Activated CD8-positive, alpha-beta T cell treated with anti-CD3 and anti-CD28 coated beads for 36 hours (primary cell): ENCODE measurements at places on chromosomes 12 and 14. TPM values are rescaled to one million over a fixed set of nuclear protein-coding genes. Genes with fewer than 3 reads are reported as not detected.

Gene TMEM19
- total RNA-seq = 16.5 TPM

- no peak for DNase-seq
These were observed 26.4 kb downstream of the SCFD1 start for GRCh38 chr14:30648471-30648870.

GRCh38 chr12:27610374-27610773, 85.9 kb upstream of the REP15 start:
- DNase-seq = no peak

DNA sequence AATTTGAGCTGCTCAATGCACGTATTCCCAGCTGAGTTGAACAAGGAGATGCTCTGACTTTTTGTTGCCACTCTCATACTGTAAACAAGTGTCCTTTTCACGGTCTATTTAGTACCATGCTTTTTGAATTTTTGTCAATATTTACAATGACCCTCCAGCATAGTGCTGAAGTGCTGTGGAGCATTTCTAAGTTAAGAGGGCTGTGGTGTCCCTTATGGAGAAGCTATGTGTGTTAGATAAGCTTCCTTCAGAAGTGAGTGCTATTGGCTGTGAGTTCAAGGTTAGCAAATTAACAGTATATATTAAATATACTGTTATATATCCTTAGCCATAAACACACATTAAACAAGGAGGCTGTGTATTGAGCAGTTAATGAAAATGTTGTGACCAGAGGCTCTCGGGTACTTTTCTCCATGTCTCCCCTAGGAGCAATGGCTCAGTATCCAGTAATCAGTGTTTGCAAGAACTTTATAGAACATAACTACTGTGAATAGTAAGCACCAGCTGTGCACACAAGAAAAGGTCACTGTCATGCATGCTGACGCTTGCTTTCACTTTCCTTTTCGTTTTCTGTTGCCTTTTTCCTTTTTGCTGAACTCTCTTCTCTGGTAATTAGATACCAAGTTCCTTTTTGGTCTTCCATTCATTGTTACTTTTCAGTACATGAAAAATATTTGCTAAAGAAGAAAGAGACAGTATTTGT, 187.2 kb upstream of the NEDD1 start:
- DNase-seq = peak; percentile 39

DNA sequence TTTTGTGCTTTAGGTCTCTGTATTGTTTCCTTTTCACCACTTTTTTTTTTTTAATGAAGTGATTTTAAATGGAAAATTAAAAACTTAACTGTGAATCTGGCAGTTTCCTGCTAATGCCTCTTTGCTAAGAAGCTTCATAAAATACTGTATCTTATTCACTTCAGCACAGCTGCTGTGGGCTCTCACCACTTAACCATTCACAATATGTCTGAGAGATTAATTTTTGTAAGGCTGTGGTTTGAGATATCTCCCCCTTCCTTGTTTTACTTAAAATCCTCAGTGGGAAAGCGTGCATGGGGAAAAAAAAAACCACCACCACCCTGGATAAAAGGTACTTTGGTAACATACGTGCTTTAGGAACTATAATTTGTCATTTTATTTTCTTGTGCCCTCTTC, 115.9 kb downstream of the ETV6 start:
- peak; percentile 64 for DNase-seq

DNA sequence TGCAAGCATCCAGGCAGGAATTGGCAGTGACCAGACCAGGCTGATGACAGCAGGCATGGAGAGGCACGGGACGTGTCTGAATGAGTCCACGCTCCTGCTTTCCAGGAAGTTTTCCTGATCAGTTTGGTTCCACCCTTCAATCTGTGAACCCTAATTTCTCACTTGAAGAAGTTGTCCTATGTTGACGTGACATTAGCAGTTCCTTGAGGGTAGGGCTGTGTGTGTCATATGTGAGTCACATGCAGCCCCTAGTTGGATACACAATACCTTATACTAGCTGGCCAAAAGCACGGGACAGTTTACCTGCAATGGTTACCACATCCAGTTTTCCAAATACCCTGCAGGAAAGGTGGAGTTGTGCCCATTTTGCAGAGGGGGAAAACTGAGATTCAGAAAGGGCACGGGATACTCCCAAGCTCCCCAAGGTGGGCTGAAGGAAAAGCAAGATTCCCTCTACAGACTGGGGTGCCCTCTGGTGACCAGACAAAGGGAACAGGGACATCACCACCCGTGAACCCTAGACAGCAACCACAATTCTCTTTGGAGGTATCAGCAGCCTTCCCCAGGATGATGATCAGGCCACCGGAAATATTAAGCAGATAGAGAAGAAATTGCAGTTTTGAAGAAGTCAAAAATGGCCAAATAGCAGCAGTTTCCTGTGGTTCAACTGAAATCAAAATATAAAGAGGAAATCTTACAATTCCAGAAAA, 194.5 kb downstream of the PHETA1 start:
- DNase-seq = peak; percentile 5

DNA sequence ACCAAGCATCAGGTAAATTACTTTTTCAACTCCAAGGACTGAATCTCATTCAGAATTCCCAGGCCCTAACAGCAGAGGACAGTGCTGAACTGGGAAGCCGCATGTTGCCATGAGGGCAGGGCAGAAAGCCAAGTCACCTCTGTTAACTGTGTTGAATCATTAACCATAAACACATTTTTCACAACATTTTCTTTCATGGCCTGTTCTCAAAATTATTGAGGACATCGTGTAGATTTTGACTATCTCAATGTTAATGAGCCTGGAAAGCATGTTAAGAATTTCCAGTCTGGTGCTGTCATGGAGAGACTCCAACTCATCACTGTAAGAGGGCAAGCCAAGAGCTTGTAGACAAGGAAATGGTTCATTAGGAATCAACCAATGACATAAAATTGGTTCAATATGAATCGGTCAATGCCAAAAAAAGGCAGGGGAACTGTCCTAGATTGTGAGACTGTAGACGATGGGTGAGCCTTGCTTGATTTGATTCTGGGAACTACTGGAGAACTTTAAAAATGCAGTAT, 33.7 kb downstream of the CPM start:
- no peak for DNase-seq

DNA sequence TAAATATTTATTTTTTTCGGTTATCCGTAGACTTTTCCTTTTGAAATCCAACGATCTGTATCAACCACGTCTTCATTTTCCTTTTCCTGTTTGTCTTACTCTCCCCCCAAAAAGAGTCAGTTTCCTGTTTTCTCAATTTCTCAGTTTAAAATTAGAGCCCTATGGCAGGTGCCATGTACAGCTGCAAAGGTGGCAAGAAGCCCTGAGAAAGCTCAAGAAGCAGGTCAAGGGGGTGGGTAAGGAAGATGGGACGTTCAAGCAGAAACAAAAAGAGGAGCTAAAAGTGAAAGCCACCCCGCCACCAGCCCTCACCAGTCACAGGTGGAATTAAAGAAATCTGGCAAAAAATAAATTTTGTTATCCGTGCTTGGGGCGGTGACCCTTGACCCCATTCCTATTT, 26.7 kb downstream of the SLC35E3 start:
- peak; percentile 8 for DNase-seq

GRCh38 chr12:105671720-105672119, 341.2 kb downstream of the C12orf75 start:
- DNase-seq = no peak

Gene IFNG-AS1
- total RNA-seq = not detected

Gene TMTC1
- total RNA-seq = not detected

Gene HOXC9
- total RNA-seq = not detected

Gene IAPP
- not detected for total RNA-seq

GRCh38 chr12:92378682-92379479, 233.2 kb upstream of the BTG1 start:
- DNase-seq = no peak

Gene TEX22
- 2.2 TPM for total RNA-seq

- DNase-seq = no peak
These were observed 245.9 kb downstream of the NPAS3 start for GRCh38 chr14:33184587-33184986.

DNA sequence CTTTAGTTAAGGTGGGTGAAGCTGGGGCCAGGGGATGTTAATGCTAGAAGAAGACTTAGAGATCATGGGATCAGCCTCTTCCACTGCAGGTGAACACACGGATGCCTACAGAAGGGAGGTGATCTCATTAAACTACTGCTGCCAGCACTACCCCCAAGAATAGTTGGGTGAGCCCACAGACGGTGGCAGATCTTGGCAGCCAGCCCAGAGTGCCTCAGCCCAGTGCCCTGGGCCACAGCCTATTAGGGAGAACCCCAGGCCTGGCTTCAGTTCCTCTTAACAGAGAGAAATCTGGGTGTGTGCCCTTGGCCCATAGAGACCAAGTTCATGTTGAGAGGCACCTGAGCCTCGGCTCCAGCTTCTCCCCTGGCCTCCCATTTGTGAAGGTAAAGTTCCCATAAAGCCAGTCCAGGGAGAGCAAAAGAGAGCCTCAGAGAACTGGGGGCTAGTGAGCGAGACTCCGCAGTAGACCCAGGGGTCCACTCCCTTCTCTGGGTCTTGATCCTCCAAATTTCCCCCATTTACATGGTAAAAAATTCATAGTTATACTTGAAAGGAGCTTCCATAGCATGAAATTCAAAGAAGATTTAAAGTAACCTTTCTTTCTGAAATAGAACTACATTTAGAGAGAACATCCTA, 125.0 kb upstream of the CCND2 start:
- peak; percentile 80 for DNase-seq

- no peak for DNase-seq
These were observed 93.2 kb upstream of the SOX5 start for GRCh38 chr12:24042651-24043050.

Gene ERP27
- 3.4 TPM for total RNA-seq
